ENCODE measurements at places on chromosomes 16 and 17.

- DNase-seq = no peak
Measured at GRCh38 chr17:65589321-65589720, 27.9 kb upstream of the AXIN2 start.

GRCh38 chr16:81896902-81897301 lies 114.4 kb downstream of the SDR42E1 start:
- DNase-seq = no peak

- peak; percentile 68 for DNase-seq
Measured at GRCh38 chr16:81035398-81035974, at the start of gene ATMIN. Gene ATMIN, plus strand, starts transcription at chr16:81035842. Its CDS starts 29 bp downstream, at chr16:81035871.

GRCh38 chr17:80220736-80221215 lies 549 bp downstream of the SLC26A11 start:
- no peak for DNase-seq

- no peak for DNase-seq
Measured at GRCh38 chr17:39636587-39636926, 387 bp upstream of the STARD3 start.

DNA sequence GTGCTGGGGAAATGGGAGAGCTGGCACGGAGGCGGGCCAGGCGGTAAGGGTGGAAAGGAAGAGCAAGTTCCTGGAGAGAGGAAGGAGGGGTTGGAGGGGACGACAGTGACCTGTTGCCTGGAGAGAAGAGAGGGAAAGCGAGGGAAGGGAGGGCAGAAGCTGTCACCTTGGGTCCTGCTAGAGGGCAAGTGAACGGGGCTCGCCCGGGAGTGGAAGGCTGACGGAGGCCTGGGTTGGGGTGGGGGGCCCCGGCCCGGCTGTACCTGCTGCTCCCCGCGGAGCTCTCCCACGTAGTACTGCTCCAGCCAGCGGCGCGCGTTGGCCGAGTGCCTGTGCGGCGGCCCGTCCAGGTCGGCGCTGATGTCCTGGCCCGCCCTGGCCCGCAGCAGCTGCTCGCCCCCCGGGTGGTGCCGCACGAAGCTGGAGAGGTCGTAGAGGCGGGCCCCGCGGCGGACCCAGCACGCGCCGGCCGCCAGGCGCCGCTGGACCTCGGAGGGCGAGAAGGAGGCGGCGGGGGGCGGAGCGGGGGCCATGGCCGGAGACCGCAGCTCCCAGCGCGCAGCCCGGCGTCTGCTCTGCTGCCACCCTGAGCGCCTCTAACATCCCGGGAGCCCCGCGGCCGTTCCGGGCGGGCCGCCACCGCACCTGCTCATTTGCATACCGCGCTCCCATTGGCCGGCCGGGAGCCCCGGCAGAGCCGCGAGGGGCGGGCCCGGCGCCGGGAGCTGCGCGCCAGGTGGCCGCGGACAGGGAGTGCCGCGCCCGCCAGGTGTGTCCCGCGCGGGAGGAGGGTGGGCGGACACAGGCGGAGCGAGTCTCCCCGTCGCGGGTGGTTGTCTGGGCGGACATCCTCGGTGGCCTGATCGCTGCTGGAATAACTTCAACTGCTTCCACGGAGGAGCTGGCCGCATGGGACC lies at the start of gene FA2H:
FA2H (minus strand) TSS at position 598 of the 917 bp plus-strand sequence; CDS start at position 533, 65 bp downstream.
- DNase-seq = peak; percentile 47

DNA sequence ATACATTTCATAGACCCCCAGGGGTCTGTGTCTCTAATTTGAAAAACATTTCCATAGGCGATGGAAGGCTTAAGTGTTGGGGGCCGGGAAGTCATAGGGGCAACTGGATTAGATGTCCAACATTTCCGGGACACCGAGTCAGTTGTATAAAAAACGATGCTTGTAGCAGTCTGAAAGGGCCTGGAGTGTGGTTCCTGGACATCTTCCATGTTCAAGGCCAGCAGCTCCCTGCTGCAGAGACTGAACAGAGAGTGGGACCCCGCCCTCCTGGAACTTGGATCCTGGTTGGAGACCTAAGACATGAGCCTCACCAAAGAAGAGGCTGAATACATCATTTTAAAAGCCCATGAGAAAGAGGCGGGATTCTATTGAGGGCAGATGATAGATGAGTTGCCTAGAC lies 82.0 kb upstream of the ZNF423 start:
- DNase-seq = no peak

- no peak for DNase-seq
Measured at GRCh38 chr16:48426244-48427141, 41.3 kb upstream of the SIAH1 start.

DNA sequence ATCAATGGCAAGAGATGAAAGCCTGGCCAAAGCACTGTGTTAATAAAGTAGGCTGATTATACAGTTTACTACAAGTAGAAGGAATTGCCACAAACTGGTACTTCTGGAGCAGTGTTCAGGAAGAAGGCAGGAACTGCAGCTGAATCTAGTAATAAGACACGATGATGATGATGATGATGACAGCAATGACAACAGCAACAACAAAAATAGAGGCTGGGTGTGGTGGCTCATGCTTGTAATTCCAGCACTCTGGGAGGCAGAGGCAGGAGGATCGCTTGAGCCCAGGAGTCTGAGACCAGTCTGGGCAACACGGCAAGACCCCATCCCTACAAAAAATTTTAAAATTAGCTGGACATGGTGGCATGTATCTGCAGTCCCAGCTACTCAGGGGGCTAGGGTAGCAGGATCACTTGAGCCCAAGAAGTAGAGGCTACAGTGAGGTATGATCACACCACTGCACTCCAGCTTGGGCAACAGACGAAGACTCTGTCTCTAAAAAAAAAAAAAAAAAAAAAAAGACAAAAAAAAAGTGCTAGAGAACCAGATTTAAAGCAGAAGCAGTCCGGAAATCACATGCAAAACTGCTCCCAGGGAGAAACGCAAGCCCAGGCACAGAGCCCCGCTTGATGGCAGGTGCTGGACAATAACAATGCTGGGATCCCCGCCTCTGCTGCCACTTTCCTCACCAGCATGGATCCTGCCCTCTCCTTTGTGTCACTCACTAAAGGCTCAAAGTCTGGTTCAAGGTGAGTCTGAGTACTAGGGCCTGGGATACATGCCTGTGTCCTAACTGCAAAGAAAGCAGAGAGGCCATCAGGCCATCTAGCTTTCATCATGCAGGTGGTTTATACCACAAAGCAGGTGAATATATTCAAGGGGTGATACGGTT lies 44.8 kb downstream of the CPPED1 start:
- DNase-seq = no peak

Measured in MV-4-11 (cell line).